Activated CD8-positive, alpha-beta memory T cell treated with anti-CD3 and anti-CD28 coated beads, Interleukin-2, amount 50 U/mL, for 4 hours (primary cell): ENCODE measurements at places on chromosomes 4 and X.

DNA sequence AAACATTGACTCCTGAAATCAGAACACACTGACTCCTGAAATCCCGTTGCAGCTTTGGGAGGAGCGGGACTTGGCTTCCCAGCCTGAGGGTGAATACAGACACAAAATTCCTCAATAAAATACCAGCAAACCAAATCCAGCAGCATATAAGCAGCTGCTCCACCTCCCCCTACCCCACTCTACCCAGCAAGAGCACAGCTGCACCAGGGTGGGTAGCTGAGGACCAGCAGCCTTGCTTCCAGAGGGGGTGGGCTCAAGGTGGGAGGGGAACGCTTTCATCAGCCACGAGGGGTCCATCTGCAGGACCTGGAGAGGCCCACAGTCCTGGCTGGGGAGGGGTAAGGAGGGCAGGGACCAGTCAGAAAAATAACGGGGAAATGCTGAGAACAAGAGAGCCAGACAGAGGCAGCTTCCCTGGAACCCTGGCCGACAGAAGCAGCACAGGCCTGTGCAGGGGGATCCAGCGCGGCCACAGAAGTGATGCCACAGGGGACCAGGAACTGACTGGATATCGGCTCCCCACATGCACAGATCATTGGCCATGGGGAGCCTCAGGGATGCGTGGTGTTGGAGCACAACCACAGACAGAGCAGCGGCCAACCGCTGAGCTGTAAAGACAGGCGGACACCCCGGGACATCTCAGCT lies 49.8 kb downstream of the FGFRL1 start:
- peak; percentile 4 for DNase-seq

GRCh38 chr4:125951261-125951887 lies 636.6 kb downstream of the FAT4 start:
- no peak for DNase-seq

DNA sequence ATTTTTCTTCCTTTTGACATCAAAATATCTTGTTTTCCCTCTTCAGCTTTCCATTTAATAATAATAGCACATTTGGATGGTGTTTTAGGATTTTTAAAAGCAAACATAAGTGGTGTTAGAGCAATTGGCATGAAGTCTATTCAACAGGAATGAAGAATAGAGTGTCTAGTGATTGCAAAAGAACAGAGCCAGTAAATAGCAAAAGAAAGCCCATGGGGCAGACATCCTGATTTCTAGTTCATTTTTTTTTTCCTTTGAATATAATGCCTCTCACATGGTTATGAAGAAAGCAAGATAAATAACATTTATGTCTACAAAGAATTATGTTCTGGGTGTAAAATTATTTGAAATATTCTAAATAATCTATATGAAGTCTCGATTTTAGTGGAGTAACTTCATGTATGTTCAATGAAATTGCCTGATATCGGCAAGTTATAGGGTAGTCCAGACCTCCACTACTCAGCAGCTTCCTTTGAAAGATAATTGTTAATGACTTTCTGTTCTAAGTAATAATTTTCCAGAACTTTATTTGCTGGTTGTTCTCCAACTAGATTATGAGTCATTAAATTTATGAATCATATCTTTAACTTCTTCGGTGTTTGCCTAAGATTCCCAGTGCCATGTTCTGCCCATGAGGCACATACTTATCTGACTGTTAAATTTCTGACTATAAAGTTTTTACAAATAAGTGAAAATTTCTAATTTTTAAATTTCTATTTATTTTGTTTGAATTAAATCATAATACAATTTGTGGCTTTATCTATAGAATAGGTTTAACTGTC lies 587.9 kb downstream of the TLL1 start:
- DNase-seq = no peak

DNA sequence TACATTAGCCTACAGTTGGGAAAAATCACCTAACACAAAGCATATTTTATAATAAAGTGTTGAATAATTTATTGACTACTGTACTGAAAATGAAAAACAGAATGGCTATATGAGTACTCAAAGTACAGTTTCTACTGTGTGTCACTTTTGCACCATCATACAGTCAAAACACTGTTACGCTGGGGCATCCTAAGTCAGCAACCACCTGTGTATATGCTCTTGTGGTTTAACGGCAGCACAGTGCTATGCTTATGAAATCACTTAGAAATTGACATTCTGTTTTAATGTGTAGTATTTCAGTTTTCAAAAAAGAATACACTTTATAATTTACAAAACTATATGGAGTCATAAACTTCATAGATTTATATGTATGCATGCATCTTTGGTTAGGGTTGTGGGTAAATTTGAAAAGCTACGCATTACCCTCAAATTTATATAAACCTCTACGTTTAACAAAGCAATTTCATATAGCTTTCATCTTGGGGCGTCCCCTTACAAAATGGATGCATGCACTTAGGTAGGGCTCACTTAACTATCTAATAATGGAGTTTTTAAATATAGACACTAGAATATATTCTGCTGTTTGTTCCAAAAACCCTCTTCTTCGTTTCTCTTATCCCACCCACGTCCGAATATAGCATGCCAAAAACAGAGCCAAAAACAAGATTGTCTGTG lies 690 bp upstream of the NEIL3 start:
- no peak for DNase-seq
